ENCODE measurements at places on chromosomes 16 and 17.

DNA sequence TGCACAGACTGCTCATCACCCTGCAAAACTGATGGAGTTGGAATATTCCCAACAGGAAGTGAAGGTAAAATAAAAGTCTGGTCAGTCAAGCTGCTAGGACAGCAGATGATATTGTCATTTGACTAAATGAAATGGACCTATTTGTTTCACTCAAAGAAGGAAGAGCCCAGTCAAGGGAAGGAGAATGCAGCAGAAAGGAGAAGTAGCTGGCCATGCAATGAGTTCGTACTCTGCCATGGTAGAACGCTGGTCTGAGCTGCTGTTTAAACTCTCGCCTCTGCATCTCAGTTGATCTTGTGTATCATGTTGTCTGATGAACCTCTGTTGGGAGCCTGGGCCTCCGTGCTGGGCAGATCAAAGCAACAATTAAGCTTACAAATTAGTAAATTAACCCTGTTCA, 15.6 kb upstream of the YPEL2 start:
- no peak for DNase-seq

- no peak for DNase-seq
These were observed 105.2 kb downstream of the TMEM100 start for GRCh38 chr17:55617441-55617840.

- DNase-seq = no peak
These were observed 433.7 kb downstream of the SOX9 start for GRCh38 chr17:72554508-72554907.

DNA sequence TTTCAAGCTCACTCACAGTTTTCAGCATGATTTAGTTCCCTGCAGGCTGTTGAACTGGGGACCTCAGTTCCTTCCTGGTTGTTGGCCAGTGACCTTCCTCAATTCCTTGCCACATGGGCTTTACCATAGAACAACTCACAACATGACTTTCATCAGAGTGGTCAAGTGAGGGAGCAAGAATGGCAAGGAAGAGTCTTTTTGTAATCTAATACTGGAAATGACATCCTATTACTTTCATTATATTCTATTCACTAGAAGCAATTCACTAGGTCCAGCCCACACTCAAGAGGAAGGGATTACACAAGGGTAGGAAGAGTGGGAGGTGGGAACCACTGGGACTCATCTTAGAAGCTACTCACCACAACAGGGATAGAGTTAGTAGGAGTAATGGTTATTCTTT, 57.6 kb downstream of the SYT17 start:
- DNase-seq = no peak

DNA sequence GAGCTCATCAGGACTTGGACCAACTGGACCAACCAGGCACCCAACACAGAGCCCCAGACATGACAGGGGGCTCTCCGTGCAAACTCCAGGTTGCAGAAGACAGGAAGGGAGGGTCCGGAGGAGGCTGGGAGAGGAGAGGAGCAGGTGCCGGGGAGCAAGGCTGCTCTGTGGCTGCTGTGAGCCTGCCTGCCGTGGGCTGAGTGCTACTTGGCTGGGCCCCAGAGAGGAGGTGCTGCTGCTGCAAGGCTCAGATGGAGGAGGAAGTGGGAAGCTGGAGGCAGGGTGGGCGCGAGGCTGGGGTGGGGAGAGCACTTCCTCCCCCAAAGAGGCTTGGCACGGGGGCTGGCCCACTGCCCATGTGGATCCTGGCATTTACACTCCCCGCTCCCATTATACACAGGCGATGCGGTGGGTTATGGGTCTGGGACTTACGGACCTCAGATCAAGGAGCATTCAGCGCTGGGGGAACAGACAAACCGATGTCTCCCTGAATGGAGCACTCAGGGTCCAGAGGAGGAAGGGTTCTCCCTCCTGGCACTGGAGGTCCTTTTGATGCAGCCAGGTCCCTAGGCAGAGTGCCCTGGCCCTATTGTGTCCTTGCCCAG, 15.9 kb downstream of the EPOP start:
- peak; percentile 54 for DNase-seq

DNA sequence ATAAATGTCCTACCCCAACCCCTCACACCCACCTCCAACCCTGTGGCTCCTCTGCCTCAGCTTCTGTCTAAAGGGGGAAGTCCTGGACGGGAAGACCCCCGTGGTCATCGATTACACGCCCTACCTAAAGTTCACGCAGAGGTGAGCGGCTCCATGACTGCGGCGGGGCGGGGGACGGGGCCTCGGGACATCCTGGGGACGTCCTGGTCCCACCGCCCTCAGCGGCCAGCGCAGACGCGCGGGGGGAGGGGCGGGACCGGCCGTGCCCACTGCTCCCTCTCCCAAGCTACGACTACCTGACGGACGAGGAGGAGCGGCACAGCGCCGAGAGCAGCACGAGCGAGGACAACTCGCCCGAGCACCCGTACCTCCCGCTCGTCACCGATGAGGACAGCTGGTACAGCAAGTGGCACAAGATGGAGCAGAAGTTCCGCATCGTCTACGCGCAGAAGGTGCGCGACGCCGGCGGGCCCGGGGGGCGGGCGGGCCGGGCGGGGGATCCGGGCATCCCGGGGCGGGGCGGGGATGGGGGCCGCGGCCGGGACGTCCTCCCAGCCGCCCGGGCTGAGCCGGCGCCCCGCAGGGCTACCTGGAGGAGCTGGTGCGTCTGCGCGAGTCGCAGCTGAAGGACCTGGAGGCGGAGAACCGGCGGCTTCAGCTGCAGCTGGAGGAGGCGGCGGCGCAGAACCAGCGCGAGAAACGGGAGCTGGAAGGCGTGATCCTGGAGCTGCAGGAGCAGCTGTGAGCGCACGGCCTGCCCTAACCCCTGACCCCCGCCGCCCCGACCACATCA, 6.7 kb downstream of the RUNDC3A start:
- no peak for DNase-seq

- DNase-seq = no peak
These were observed 129.2 kb upstream of the NACA2 start for GRCh38 chr17:61720016-61720795.

- no peak for DNase-seq
These were observed 36.0 kb downstream of the OSBPL7 start for GRCh38 chr17:47785538-47786123.

DNA sequence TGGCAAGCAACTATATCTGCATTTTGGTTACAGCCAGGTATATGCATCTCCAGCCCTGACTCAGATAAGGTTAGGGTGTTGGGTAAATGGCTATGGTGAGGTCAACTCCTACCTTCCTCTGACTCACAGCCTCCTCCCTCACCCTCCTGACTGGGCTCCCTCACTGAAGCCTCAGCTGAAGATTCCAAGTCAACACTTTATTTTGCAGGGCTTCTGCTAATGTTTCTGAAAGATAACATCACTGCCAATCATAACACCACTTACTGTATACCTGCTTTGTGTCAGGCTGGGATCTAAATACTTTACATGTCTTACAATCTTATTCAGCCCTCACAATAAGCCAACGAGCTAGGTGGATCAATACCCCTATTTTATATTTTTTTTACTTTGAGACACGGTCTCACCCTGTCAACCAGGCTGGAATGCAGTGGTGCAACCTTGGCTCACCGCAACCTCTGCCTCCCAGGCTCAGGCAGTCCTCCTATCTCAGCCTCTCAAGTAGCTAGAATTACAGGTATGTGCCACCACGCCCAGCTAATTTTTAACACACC, 47.8 kb upstream of the GCSH start:
- DNase-seq = no peak

GRCh38 chr16:30567160-30567990, 4.1 kb downstream of the ZNF688 start:
- no peak for DNase-seq

- no peak for DNase-seq
These were observed 576.0 kb upstream of the HSBP1 start for GRCh38 chr16:83231729-83232128.

GRCh38 chr16:18958621-18959029, 25.1 kb upstream of the TMC7 start:
- no peak for DNase-seq

GRCh38 chr16:68850481-68850880, 7.2 kb downstream of the TANGO6 start:
- no peak for DNase-seq

DNA sequence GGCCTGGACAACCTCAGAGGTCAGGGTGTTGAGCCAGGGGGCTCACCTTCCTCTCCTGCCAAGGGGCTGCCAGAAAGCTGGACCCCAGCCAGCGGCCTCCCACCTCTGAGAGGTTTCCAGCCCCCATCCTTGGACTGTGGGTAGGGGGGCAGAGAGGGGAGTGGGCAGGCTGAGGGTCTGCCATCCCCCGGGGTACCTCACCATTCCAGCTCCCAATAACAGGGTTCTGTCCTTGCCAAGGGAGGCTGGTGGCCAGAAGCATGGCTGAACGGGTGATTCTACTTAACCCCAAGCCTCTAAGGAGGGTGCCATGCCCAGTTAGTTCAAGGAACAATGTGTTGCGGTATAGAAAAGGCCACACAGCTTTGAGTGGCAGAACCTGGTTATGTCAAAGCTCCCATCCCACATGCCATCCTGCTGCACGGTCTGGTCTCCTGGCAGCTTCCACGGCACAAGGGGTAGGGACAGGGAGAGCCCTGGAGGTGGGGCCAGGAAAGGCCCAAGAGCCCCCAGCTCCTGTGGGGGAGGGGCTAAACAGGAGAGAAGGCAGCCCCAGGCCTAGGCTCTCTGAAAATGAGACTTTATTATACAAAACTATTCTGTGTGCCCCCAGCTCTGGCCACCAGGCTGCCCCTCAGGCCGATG, 19.8 kb downstream of the B9D1 start:
- DNase-seq = no peak

DNA sequence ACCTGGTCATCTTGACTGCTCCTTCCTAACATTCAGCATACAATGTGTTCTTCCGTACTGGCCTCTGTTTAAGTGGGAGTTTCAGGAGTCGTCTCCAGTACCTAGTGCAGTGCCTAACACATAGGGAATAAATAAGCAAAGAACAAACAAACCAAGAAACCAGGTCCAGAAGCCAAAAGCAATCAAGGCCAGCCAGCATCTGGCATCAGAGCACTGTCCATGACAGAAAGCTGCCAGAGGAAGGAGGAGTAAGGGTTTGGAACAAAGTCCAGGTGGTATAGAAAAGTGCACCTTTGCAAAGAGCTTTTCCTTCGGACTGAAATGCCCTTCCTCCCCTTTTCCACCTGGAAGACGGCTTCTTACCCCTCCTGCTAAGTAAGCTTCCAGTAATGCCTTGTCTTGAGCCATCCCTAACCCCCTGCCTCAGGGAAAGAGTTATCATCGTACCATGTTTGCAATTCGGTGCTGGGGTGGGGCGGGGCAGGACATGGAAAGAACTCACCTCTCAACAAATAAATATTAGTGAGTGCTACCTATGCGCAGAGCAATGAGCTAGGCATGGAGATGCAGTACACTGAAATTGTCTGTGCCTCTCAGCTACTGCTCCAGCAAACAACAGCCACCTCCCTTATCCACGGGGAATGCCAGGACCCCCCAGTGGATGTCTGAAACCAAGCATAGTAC, 47.6 kb downstream of the C17orf67 start:
- DNase-seq = no peak

- DNase-seq = no peak
These were observed 30.1 kb downstream of the ABCA8 start for GRCh38 chr17:68924793-68925720.

DNA sequence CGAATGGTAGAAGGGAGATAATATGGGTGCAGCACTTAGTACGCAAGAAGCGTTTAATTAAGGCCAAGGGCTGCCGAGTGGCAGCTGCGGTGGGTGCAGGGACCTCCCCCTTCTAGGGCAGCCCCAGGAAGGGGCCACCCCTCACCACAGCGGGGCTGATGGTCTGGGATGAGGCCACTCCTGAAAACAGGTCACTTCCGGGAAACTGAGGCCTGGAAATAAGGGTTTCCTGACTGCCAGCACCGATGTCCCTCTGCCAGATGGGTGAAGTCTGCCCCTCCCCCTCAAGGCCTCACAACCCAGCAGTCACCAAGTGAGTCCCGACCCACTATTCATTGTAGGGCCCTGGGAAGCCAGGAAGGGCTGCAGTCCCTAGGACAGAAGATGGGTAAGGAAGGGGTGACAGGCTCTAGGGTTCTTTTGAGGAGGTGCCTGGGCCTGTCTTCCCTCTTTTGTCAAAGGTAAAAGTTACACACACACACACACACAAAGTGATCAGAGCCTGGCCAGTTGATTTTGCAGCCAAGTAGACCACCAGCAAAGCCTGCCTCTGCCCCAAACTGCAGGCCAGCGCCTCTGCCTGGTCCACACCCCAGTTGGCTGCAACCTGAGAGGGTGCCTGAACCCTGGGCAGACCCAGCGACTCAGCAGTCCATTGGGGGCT, 12.5 kb downstream of the SREBF1 start:
- no peak for DNase-seq

- DNase-seq = no peak
These were observed 407 bp downstream of the MCRIP1 start for GRCh38 chr17:81832608-81833159.

- no peak for DNase-seq
These were observed 26.2 kb downstream of the ENDOV start for GRCh38 chr17:80441133-80441578.

DNA sequence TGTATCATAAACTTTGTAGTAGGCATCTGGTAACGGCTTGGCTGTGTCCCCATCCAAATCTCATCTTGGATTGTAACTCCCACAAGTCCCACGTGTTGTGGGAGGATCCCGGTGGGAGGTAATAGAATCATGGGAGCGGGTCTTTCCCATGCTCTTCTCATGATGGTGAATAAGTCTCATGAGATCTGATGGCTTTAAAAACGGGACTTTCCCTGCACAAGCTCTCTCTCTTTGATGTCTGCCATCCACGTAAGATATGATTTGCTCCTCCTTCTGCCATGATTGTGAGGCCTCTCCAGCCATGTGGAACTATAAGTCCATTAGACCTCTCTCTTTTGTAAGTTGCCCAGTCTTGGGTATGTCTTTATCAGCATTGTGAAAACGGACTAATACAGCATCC, 248.7 kb downstream of the SNX29 start:
- no peak for DNase-seq

- DNase-seq = no peak
These were observed 66.7 kb upstream of the C17orf78 start for GRCh38 chr17:37309051-37309450.

DNA sequence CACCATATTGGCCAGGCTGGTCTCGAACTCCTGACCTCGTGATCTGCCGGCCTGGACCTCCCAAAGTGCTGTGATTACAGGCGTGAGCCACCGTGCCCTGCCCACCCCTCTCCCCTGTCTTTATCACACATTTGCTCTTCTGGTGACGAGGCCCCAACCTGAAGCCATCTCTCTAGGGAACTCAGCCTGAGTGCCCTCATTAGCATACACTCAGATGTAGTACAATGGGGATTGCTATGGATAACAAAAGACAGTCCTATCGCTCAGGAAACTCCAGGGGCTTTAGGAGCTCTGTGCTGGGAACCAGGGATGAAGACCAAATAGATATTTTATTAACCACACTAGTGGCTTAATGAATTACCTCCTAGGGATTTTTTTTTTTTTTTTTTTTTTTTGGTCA, 100.7 kb downstream of the MARF1 start:
- no peak for DNase-seq

GRCh38 chr17:42340691-42341127, 47.5 kb downstream of the STAT3 start:
- DNase-seq = no peak

DNA sequence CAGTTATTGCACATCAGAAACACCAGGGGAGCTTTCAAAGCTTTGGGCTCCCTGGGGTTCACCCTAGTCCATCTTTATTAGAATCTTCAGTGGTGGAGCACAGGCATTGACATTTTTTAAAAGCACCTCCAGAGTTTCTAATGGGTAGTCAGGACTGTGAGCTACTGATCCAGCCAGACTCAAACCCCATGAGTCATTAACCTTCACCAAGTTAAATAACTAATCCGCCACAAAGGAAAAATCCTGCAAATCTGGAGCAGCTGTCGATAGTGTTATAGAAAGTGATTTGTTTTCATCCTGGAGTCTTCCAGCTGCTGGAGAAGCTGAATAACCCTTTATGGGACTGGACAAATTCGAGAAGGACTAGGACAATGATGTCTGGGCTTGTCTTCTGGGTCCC, 93.2 kb upstream of the PIRT start:
- no peak for DNase-seq
